ENCODE measurements at places on chromosomes 3 and 15.

DNA sequence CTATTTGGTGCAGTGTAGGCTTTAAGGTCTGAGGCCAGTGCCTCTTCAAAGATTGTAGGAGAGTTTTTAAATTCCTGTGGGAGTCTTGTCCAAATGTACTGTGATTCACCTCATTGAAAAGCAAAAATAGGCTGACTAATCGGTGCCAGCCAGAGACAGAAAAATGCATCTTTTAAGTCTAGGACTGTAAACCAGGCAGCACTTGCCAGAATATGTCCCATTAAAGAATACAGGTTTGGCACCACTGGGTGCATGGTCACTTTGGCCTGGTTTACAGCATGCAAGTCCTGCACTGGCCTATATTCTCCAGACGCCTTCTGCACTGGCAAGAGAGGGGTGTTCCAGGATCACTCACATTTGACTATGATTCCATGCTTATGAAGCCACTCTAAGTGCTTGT, 20.3 kb upstream of the NOX5 start:
- DNase-seq = no peak

DNA sequence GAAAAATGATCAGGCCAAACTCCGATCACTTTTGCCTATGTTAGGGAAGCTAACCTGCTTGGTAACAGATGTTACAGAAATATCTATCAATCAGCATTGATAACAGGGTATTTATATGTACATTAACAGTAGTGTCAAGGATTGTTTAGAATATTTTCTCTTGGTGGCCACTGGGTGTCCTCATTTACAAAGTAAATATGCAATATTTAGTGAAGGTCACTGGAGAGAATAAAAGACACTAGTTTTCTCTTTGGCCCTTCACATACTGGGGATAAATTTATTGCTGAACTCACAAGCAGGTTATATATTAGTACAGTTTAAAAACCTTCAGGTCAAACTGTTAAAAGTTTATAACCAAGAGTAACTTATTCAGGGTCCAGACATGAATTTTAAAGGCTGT, 69.0 kb downstream of the TIGIT start:
- DNase-seq = peak; percentile 25

DNA sequence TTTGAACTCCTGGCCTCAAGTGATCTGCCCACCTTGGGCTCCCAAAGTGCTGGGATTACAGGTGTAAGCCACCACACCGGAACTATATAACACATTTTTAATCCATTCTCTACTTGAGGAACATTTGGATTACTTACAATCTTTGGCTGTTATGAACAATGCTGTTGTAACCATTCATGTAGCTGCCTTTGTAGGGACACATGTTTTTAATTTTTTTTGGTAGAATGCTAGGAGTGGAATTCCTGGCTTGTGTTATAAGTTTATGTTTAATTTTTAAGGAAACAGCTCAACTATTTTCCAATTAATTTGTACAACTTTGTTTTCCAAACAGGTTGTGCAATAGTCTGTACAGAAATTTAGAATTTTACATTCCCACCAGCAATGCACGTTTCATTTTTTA, 51.7 kb downstream of the GPR149 start:
- no peak for DNase-seq

DNA sequence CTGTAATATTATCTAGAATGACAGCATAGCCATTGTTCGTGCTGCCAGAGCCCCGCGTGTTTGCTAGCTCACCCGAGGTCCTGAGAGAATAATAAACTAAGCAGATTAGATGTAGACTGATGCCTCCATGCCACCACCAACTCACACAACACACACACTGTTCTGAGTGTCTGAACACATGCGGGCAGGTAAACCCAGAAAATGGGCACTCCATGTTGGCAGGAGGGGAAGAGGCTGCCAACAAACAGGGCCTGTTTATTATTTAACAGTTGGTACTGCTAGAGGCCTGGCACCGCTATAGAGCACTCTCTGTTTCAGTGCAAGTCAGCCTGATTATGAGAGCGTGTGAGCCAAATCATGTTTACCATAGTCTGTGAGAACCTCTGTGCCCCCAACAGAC, 299.0 kb downstream of the ZBTB20 start:
- DNase-seq = no peak

GRCh38 chr3:62335196-62335595, 38.2 kb downstream of the FEZF2 start:
- no peak for DNase-seq

DNA sequence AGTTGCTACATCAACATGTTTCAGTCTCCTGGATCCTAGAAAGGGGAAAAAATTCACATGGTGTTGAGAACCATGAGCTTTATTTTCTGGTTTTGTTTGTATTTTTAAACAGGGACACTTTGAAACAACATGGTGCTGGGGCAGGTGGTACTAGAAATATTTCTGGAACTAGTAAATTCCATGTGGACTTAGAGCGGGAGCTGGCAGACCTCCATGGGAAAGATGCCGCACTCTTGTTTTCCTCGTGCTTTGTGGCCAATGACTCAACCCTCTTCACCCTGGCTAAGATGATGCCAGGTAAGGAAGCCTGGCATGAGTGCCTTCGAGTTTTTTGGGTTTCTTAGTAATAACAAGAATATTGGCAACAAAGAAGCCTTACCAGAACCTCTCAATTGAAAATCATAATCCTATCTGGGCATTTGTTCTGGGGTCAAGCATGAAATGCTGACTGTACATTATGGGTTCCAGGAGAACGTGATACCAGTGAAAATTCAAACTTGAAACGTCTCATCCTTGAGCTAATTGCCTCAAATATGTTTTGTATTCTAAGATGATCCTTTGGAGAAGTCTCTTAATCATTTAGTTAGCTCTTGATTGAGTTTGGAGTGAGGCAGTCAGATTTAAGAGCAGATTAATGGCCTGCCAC, 7.9 kb downstream of the ALAS1 start:
- DNase-seq = no peak

- peak; percentile 95 for DNase-seq
These were observed 75.0 kb downstream of the FEM1B start for GRCh38 chr15:68352401-68353062.

- DNase-seq = no peak
These were observed 23.2 kb downstream of the THRB start for GRCh38 chr3:24471486-24471885.

DNA sequence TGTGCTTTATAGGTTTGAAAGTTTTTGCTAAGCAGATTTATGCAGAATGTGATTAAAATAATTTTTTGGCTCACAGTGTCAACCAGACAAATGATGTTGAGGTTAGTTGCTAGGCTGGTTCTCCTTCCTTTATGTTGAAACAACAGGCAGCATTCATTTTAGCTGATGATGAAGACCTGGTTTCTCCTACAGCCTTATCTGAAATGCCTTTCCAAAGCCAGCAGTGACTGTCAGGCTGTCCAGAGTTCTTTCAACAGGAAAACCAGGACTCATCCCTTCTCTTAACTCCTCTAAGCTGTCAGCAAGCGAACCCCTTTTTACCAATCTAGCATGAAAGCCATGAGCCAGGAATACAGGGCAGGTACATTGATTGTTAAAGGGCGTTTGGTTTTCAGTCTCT, 84.1 kb downstream of the ZNF609 start:
- DNase-seq = no peak

- no peak for DNase-seq
These were observed 33.1 kb downstream of the IL1RAP start for GRCh38 chr3:190546881-190547510.

GRCh38 chr3:77321646-77322045, 281.7 kb downstream of the ROBO2 start:
- DNase-seq = no peak

DNA sequence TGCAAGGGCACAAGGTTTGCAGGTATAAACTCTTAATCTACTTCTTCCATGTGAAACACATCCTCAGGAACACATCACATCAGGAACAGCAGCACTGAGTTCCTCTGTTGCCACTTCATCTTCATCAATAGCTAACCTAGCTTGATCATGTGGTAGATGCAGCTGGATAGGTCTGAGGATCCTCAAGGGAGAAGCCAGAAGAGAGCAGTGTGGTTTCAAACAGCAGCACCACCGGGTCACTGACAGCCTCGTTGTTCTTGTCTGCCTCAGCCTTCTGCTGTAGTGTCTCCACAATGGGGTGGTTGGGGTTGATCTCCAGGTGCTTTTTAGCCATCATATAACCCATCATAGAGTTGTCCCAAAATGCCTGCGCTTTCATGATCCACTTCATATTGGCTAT, 58.8 kb downstream of the ADAM10 start:
- DNase-seq = no peak

DNA sequence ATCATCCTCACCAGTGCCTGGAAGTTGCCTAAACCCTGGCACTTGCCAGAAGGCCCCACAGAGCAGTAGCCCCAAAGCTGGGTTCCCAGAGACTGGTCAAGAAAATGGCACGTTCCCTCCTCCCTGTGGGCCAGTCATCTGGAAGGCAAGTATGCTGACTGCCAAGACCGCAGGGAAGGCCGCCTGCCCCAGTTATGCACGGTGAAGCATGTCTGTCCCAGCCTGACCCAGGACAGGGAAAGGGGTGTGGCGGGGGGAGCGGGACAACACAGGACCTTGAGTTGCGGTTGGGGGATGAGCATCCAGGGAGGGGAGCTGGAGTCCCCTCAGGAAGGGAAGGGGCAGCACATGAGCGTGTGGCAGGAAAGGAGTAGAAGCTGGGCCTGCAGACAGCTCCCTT, 33.0 kb downstream of the RBPMS2 start:
- DNase-seq = no peak

GRCh38 chr3:152315623-152316022, 46.9 kb downstream of the MBNL1 start:
- no peak for DNase-seq

- no peak for DNase-seq
These were observed 5.6 kb upstream of the TNIK start for GRCh38 chr3:171465763-171466162.

DNA sequence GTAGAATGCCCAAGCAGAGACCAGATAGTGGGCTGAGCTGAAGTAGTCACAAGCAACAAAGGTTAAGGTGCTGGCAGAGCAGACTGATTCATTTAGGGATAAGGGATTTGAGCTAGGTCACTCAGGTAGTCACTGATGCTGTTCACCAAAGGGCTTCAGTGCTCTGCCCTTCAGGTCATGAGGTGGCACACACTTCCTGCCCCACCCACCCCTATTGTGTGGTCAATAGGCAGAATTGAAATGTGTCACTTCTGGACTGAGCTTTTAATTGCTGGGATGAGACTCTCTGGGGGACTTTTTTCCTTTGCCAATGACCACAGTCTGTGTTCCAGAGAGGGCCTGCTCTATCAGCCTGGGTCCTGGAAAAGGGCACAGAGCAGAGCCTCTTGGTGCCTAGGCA, 2.9 kb upstream of the DIS3L start:
- no peak for DNase-seq

- DNase-seq = peak; percentile 93
These were observed 35.0 kb downstream of the ALCAM start for GRCh38 chr3:105401691-105402149.

GRCh38 chr3:99637368-99638111, 854 bp upstream of the COL8A1 start:
- peak; percentile 80 for DNase-seq
